ENCODE measurements at places on chromosomes 3 and 15. TPM values are rescaled to one million over a fixed set of nuclear protein-coding genes. Genes with fewer than 3 reads are reported as not detected.

C3orf85 gene
- not detected for total RNA-seq

C15orf61 gene
- 4.5 TPM for total RNA-seq

GRCh38 chr3:52088445-52089367, 32.3 kb upstream of the DUSP7 start:
- no peak for DNase-seq

CHRD gene
- total RNA-seq = 2.8 TPM

GRCh38 chr3:190692256-190692655, 170.2 kb downstream of the GMNC start:
- no peak for DNase-seq

DNA sequence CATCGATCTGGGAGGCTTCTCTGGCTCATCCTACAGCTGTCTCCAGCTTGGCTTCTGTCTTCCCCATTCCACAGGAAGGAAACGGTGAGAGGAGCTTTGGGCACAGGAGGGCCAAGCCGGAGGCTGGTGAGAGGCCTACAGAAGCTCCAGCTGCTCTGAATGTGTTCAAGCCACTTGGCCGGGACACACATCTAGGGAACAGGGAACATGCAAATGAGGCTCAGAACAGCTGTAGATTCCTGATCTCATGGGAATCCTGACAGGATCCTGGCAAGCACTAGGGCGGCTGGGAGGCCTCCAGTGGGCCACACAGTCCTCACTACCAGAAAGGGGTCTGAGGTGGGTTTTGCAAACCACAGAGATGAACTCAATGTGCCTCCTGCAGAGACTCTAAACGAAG, 13.7 kb downstream of the SEMA5B start:
- DNase-seq = no peak

SPINK8 gene
- total RNA-seq = not detected

SLC2A2 gene
- not detected for total RNA-seq

FBXL2 gene
- total RNA-seq = 9.7 TPM

DNAH12 gene
- total RNA-seq = not detected

- DNase-seq = no peak
Observed at GRCh38 chr3:54696313-54696712, 231.5 kb downstream of the LRTM1 start.

ZNF620 gene
- 2.3 TPM for total RNA-seq

DNA sequence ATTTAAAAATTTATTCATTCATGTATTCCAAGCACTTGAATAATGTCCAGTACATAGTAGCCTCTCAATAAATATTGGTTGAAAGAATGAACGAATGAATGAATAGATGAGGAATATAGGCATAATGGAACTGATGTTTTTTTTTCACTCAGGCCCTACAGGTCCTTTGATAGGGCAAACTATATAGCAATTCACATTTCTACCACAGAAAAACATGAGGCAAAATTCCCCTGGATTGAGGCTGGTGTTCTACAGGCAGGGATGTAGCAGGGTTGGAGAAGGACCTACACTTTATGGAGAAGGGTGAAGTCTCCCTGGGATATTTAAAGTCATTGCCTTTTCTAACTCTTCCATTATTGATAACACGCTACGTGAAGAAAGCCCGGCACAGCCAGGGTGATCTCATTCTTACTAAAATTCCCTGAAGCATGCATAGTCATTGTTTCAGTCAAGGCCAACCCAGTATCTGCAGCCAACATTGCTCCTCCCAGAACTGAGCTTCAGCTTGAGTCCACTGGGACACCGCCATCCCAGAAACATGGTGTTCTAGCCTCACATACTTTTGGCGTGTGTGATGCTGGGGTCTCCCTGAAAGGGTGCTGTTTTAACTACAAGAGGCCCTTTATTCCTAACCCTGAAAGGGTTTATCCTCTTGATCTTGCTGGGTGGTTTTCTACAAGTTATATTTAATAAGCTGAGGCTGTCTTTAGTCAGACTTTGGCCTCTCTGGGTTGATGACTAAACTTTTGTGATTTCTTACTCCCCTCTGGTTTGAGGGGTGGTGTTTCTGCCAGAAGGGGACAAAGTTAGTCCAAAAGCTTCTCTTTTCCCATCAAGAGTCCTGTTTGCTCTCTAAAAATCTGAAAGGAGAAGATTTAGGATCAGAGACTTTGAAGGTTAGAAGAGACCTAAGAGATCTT, 25.9 kb upstream of the FBN1 start:
- no peak for DNase-seq

GRCh38 chr15:99566157-99566897, 543 bp downstream of the MEF2A start:
- DNase-seq = no peak

TOP2B gene
- total RNA-seq = 98.9 TPM

DNA sequence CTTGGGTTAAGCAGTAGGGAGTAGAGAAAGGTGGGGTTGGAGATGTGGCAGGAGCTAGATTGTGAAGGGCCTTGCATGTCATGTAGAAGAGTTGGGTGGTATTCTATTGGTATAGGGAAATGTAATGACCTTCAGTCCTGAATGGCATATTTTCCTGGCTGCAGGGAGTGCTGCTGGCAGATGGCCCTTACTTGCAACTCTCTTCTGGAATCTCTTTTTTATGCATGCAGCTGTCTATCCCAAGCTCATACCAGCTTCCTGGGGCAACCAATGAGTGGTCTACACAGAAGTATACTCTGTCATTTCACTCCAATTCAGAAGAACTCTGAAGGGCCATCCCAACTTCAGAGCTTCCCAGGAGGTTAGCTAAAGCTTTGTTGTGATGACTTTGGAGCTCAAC, 144.7 kb upstream of the ANKRD28 start:
- DNase-seq = no peak

DNA sequence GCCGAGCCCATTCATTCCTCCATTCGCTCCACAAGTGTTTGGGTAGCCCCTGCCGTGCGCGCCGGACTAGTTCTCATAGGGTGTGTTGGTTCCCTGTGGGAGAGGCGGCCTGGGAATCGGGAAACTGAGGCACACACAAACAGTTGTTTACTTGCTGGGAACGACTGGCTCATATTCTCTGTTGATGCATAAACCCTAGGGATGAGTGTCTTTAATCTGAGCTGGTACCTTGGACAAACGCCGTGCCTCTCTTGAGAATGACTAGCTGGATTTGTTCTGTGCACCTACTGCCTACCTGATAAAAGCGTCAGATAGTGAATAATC, 737 bp downstream of the DNAJA4 start:
- DNase-seq = no peak

IL5RA gene
- total RNA-seq = not detected

IL17RE gene
- 0.29 TPM for total RNA-seq

PDZRN3 gene
- total RNA-seq = 5.2 TPM

GAP43 gene
- total RNA-seq = not detected

STAC gene
- total RNA-seq = 2.2 TPM

PSMD6 gene
- total RNA-seq = 108 TPM

ARID3B gene
- total RNA-seq = 3.4 TPM

GOLGA6A gene
- not detected for total RNA-seq

GABRB3 gene
- 22.2 TPM for total RNA-seq

- DNase-seq = no peak
Observed at GRCh38 chr15:66912441-66912840, 153.0 kb upstream of the SMAD3 start.

DNA sequence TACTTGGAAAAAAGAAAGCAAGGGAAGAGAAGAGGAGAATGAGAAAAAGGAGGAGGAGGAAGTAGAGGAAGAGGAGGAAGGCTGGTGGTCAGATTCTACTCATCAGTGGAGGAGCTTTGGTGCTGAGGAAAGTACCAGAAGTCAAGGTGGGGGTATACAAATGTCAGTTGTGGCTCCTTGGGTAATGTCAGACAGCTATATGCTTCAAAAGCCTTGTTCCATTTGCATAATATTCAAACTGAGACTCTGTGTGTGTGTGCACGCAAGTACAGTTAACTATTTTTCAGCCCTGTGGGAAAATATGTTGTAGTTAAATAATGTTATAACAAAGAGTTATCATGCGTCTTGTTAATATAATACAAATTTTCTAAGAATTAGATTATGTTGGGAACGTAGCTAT, 609.7 kb downstream of the PDCD6IP start:
- DNase-seq = no peak

DNA sequence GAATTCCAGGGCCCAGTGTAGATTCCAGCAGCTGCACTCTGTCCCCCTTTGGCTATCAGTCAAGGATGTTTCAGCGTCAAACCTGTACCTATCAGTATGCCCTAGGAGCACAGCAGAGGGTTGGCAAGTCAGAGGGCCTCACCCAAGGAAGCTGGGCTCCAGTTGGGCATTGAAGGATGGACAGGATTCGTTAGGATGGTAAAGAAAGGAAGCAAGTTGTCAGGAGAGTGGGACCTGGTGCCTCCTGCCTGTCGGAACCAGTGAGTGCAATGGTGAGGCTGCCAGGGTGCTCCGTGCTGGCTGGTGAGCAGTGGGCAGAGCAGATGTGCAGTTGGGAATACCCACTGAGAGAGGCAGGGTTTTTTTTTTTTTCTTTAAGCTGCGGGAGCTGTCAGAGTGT, 157.2 kb downstream of the CHDH start:
- DNase-seq = no peak

DNA sequence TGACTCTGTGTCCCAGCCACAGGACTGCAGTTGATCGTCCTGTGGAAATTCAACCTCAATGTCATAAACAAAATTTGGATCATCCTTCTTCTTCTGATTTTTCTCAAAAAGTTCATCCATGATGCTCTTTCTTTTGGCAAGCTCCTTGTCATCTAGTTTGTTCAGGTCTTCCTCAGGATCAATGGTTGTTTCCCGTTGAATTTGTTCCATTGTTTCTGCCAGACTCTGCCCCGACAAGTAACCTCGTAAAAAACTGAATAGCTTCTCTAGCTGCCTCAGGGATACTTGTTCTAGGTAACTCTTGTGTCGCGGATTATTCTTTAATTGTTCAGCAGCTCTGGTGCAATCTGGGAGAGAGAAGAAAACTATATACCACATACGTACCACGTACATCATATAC, 4.5 kb downstream of the CEP19 start:
- DNase-seq = no peak

PCBP4 gene
- 28.3 TPM for total RNA-seq

GRCh38 chr3:49266410-49267095, 10.5 kb downstream of the C3orf62 start:
- DNase-seq = no peak

NIPA2 gene
- total RNA-seq = 131 TPM

DNA sequence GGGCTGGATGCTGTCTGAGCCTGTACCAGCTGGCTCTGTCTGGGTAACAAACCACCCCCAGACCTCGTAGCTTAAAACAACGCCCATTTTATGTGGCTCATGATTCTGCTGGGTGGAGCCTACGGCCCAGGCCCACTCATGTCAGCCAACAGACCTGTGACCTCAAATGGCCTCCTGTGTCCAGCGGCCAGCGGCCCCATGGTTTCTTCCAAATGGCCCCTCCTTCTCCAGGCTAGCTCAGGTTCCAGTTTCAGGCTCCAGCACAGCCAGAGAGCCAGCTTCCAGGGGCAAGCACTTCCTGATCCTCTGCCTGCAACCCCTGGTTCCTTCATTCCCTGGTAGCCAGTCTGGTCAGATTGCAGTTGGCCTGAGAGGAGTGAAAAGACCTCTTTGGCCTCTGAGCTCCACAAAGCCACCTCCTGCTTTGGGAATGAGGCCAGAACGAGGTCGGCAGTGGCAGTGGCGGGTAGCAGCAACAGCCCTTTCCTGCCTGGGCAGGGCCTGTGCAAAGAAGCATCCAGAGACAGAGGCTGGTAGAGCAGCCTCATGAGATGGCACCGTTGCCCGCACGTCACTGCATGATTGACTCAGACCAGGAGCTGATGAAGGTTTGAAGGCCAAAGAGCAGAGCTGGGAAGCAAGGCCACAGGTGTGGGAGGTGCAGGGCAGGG, 21.0 kb upstream of the PLXNA1 start:
- DNase-seq = no peak

SEMA5B gene
- total RNA-seq = not detected

DNA sequence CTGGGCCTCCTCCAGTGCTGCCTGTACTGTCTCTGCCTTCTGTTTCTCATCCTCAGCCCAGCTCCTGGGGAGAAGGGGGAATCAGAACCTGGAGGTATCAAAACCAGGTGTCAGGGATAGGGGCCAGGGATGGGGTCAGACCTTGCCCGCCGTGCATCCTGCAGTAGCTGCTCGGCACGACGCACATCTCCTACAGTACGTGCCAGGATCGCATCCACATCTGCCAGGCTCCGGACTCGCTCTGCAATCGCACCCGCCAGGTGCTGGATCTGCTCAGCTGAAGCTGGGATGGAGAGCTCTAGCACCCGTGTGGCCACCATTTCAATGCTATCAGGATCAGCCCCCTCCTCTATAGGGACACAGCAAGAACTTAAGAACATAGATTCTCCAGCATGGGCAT, 1.4 kb upstream of the USP19 start:
- no peak for DNase-seq

DNA sequence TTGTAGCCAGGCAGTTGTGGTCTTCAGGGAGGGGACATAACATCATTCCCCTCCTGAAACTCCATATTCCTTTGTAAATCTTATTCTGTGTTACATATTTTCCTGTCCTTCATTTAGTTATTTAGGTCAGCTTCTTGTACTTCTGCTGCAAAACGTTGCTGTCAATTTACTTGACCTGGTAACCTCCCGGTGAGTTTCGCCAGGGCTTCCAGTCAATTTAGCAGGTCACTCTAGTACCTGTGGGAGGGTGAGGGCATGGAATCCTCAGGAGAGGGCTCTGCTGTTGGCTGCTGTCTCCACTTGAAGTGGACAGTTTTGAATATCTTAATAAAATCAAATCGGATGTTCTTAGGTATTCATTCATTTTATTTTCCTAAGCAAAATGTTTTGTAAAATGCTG, 29.6 kb downstream of the FNDC3B start:
- DNase-seq = no peak

GRCh38 chr3:127161236-127161635, 31.7 kb upstream of the PRR23E start:
- no peak for DNase-seq

GRCh38 chr15:84609818-84610525, 9.2 kb downstream of the ZSCAN2 start:
- no peak for DNase-seq

GRCh38 chr3:116863822-116864589, 154.4 kb downstream of the TUSC7 start:
- DNase-seq = peak; percentile 52

UROC1 gene
- 0.05 TPM for total RNA-seq

CSTA gene
- total RNA-seq = 1.9 TPM

GRCh38 chr15:101004500-101004899, 85.3 kb downstream of the LRRK1 start:
- DNase-seq = no peak

- no peak for DNase-seq
Observed at GRCh38 chr15:36863570-36863969, 236.8 kb downstream of the MEIS2 start.

DNA sequence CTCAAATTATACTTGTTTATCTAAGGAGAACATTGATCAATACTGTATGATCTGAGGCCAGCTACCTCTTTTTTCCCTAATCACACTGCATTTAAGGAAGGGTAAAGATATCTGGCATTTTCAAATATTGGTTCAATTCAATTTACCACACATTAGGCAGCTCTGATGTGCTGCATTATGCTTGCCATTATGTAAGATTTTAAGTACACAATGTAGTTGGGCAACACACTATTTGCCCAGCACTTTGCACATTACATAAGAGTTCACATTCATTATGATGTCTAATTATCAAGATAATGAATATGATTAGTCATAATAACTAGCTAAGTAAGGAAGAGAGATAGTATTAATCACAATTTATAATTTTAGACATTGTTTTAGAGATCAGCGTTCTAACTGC, 196.3 kb downstream of the BCHE start:
- DNase-seq = no peak

Measured in SK-MEL-5 (cell line).